ENCODE measurements at places on chromosomes 11 and 22.

DNA sequence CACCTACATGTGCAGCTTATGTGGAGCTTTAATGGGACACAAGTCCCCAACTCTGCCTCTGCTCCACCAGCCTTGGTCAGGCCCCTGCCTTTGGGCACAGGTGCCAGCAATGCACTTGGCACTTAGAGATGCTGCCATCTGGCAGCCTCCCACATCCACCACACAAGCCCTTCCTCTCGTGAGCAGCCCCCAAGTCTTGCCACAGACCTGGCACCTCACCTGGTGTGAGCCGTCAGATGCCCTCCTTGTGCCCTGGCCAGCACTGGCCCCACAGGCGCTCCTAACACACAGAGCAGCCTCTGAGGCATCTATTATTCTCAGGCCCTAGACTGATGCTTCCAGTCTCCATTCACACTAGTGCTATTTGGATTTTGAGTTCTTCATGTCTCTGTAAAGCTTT, 24.5 kb upstream of the SERPIND1 start:
- no peak for DNase-seq

DNA sequence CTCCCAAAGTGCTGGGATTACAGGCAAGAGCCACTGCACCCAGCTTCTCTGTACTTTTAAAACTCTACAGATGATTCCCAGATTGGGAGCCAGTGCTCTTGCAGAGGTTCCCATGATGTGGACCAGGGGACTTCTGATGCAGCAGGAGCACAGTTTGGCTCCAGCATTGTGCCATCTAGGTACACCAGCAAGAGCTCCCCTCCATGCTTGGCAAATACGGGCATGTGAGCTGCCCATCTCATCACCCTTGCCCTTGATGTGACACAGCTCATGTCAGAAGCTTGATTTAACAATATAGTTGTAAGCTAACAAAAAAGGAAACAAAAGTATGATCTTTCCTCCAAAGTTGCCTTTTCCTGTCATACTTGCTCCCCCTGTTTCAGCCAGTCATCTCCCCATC, 28.7 kb downstream of the SNU13 start:
- DNase-seq: no peak

- no peak for DNase-seq
These were observed 940.9 kb downstream of the BRD1 start for GRCh38 chr22:48886604-48887393.

- no peak for DNase-seq
These were observed 88.8 kb downstream of the ABTB2 start for GRCh38 chr11:34268906-34269430.

GRCh38 chr22:50705219-50705691, 32.6 kb downstream of the SHANK3 start:
- peak; percentile 51 for DNase-seq

- DNase-seq: no peak
These were observed 78.3 kb downstream of the BBOX1 start for GRCh38 chr11:27118949-27119348.

DNA sequence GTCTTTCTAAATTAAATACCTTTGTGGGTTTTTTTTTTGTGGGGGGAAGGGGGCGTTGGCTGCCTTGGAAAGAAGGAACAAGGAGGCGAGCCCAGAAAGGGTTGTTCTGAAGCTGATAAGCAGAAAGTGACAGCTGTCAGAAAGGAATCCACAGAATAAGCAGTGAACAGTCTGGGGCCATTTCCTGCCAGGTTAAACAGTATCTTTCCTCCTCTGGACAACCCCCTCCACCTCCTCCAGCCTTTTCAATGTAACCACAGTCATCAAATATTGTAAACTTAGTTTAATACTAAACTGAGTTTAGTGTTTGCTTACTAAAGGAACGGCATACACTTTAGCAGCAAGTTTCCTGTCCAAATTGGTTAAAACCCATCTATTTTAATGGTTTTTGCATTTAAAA, 271.2 kb upstream of the SYN3 start:
- DNase-seq: no peak

DNA sequence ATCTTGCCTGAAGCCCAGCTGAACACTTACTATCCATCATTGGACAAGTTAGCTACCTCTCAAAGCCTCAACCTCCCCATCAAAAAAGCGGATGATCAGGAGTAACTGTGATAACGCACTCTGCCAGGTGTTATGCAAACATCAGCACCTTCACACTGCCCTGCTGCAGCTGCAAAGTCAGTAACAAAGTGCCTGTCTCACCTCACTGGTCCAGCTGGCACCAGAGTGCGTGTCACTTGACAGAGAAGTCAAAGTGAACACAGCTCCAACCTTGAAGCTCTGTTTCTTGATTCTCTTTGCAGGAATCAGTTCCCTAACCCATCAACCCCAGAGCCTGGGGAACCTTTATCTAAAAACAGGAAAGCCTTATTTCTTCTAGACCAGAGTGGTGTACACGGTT, 413.6 kb downstream of the CTTN start:
- DNase-seq: no peak

GRCh38 chr11:84686716-84687115, 940.4 kb downstream of the DLG2 start:
- no peak for DNase-seq

- DNase-seq: no peak
These were observed 11.1 kb downstream of the C11orf42 start for GRCh38 chr11:6216501-6216900.

- peak; percentile 72 for DNase-seq
These were observed 104.6 kb upstream of the ANO3 start for GRCh38 chr11:26227301-26227746.

DNA sequence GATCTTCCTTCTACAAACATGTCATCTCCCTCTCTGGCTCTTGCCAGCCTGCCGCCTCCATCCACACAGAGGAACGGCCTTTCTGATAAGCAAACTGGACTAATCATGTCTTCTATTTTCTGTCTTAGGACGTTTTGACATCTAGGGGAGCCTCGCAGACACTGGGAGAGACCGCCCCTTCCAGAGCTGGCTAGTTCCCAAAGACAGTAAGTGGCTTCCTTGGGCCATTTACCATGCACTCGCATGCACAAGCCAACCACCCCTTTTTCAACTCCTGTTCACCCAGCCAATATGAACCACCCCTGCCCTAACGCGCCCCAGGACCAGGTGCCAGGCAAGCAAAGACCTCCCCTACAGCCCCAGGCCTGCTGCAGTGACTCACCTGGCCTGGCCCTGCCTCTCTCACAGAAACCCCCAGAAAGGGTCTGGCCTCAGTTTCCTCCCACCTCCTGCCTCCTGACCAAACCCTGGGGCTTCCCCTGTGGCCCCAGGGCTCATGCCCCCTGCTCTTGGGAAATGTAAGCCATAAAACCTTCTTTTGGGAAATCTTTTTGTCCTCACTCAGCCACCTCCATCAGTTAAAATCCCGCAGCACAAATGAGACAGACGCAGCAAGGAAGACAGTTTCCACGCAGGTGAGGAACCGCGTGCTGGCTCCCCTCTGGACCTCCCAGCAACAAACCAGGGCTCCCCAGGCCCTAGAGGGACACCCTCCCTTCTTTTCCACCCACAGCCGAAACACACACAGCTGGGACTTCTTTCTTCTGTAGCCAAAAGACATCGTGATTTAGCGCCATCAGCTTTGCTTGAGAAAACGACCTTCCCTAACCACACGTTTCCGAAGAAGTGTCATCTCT, 38.5 kb downstream of the SHANK2 start:
- DNase-seq: no peak

- no peak for DNase-seq
These were observed 88.3 kb downstream of the TSPAN18 start for GRCh38 chr11:44814881-44815592.

GRCh38 chr11:30258679-30259078, 27.9 kb downstream of the FSHB start:
- no peak for DNase-seq

DNA sequence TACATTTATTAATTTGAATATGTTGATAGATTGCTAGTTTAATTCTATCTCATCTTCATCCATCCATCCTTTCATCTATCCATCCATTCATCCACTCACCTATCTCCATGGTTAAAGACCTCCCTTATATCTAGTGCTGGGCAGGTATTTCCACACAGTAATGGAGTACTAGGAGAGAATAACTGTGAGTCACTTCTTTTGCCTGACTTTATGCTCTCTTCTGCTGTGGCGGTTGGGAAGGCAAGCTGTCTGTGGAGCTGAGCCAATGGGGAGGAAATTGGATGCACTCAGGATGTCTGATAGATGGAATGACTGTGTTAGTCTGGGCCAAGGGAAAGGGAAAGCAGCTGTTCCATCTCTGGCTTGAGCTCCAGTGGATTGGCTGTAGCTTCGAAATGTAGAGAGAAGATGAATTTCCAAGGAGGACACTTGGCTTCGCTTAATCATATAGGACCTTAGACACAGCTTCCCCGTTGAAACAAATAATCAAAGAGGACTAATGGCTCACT, 60.3 kb downstream of the NELL1 start:
- DNase-seq: no peak
